ENCODE measurements at places on chromosomes 7 and 10.

DNA sequence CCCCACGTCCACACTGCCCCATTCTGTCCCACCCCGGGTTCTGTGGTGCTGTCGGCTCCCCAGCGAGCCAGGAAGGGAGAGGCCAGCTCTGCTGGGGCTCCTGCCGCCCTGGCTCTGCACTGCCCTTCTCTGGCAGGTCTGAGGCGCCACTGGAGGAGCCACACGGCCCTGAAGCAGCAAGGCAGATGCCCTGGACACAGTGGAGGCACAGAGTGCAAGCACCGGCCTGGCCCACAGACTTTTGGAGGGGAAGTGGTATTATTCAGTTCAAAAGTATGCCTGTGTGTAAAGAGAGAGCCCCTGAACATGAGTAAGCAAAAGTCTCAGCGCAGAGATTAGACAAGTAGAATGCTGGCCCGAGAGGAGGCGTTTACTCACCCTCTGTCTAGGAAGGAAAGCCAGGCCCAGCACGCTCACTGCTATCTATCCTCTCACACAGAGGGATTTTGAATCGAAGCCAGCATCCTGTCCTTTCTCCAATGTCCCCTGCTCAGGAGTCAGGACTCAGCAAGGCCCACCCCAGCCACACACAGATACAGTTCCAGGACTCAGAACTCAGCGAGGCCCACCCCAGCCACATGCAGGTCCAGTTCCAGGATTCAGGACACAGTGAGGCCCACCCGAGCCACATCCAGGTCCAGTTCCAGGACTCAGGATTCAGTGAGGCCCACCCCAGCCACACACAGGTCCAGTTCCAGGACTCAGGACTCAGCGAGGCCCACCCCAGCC is 115.0 kb downstream of the EGFR start:
- DNase-seq: no peak

- no peak for DNase-seq
Measured at GRCh38 chr7:87596696-87597095, 4.0 kb downstream of the ABCB1 start.

DNA sequence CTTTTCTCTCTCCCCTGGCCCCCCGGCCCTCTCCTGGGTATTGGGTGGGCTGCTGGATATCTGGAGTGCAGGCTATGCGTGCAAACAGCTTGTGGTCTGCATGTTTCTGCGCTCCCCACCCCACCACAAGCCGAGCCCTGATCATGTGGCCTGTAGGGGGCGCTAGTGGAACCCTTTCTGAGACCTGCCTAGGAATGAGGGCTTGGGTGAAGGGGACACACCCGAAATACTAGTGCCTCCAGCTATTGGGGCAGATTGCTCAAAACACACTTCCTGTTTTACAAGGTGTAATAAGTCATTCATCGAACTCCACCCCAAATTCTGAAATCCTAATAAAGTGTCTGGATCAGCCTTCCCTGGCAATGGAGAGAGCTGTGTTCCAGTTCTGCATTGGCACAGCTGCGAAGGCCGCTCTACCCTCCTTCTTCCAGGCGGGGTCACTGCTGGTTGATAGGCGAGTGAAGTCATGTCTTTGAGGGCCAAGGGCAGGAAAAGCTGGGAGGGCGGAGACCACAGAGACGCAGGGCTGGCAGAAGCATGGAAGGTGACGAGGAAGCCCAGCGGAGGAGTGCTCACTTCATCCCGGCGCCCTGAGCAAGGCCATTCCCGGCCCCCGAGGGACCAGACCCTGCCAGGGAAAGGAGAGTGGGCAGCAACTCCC is 19.8 kb upstream of the PRRT4 start:
- no peak for DNase-seq

DNA sequence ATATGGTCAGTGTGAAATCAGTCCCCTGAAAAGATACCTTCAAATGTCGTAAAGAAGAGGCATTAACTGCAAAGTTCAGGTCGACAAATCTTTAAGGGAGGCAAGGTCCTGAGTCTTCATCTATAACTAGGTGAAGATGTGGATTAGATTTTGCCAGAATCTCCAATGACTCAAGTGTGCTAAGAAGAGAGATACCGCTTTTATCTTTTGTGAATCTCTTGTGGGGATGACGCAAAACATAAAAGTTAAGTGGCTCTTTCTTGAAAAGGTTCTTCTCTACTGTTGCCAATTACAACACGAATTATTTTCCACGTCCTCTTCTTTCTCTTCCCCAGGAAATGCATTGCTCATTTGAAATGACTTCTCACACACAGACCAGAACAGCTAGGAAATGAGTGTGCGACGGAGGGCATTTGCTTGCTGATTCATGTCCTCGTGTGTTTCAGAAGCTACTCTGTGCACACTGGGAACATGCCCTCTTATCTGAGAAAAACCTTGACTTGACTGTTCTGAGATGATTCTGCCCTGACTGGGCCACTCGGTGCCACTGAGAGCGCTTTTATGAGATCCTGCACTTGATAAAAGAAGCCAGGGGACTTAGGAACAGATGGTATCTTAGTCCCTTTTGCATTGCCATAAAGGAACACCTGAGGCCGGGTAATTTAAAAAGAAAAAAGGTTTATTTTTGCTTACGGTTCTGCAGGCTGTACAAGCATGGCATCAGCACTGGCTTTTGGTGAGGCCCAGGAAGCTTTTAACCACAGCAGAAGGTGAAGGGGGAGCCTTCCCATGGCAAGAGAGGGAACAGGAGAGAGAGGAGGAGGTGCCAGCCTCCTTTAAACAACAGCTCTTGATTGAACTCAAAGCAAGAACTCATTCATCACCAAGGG is 169.5 kb upstream of the PFKP start:
- DNase-seq: no peak

DNA sequence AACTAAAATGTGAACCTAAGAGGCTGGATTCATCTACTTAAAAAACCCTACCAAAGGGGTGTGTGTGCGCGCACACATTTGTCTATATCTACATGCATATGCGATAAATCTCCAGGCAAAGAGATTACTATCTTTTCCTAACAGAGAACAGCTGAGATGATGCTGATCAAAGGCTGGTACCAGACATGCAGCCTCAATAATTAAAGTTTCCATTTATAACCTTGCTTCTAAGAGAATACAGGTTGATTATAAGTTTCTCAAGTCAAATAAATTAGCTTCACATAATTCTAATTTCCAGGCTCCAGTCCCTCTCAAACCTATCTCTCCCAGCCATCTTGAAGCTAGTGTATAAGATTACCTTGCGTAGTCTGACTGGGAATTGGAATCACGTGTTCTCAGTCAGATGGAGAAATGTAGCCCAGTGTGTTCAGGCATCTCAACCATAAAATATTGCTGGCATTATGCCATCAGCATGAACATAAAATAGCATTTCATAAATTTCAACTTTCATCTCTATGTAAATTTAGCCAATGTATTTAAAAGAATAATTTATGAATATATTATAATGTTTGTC is 1062.0 kb downstream of the XPNPEP1 start:
- no peak for DNase-seq
